ENCODE measurements at places on chromosomes 6 and 20.

DNA sequence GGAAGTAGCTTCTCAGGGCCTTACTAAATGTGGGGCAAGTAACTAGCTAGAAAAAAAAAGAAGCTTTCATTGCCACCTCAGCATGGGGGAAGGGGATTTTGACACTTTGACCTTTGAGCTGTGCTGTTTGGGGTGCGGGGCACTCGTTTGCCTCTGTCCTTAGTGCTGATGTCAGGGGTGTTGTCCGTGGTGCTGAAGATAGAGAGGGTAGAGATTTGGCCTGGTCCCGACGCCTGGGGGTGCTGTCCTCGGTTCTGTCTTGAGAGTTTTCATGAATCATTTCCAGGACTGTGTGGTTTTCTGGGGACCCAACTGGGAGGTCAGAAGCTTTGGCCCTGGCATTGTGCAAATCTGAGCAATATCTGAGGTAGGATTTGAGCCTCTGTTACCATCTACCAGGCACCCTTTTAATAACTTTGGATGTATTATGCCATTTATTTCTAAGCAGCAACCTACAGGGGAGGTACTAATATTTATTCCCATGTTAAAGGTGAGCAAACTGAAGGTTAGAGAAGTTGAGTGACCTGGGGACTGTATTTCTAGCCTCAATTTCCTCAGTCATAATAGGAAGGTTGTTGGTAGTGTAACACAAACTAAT, 78.0 kb downstream of the DLGAP4 start:
- peak; percentile 19 for DNase-seq

GRCh38 chr6:166554316-166554715, 32.2 kb downstream of the RAMACL start:
- DNase-seq: no peak

- DNase-seq: no peak
These were observed 28.9 kb downstream of the SRSF3 start for GRCh38 chr6:36622901-36623546.

DNA sequence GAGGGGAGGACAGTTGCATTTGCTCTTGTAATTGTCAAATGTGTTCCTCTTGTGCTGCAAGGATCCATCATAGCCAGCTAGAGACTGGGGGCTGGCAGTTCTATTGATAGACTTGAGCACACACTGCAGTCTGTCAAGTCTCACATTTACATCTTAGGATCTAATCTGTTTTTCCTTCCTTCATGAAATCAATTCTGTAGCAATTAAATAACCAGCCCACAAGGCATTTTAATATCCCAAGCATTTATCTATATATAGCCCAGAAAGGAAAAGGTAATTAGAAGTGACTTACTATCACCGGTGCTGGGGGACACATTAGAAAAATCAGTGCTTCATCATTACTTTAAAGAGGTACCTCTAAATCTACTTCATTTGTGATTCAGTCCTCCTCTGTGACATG, 143.0 kb upstream of the STXBP5 start:
- DNase-seq: no peak

DNA sequence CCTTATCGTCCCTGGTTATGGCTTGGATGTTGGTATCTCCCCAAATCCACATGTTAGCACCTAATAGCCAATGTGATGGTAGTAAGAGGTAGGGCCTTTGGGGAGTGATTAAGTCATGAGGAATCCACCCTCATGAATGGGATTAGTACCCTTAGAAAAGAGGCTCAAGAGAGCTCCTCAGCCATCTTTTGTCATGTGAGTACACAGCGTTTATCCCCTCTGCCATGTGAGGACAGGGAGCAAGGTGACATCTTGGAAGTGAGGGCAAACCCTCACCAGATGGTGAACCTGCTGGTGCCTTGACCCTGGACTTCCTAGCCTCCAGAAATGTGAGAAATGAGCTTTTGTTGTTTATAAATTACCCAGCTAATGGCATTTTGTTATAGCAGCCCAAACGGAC, 16.1 kb upstream of the SIRPB2 start:
- DNase-seq: no peak
